ENCODE measurements at places on chromosomes 1 and 21. TPM values are rescaled to one million over a fixed set of nuclear protein-coding genes. Genes with fewer than 3 reads are reported as not detected.

TSSK3 gene
- total RNA-seq = 0.27 TPM

SHISAL2A gene
- not detected for total RNA-seq

FGR gene
- total RNA-seq = not detected

SRP9 gene
- 360 TPM for total RNA-seq

UBL4B gene
- not detected for total RNA-seq

IL12RB2 gene
- not detected for total RNA-seq

DHX9 gene
- 263 TPM for total RNA-seq

PYHIN1 gene
- not detected for total RNA-seq

CENPS gene
- total RNA-seq = 16.6 TPM

ARHGAP29 gene
- 333 TPM for total RNA-seq

TMEM79 gene
- 0.93 TPM for total RNA-seq

S100A16 gene
- 530 TPM for total RNA-seq

KRTAP10-6 gene
- not detected for total RNA-seq

GSTM5 gene
- total RNA-seq = 0.40 TPM

BSND gene
- not detected for total RNA-seq

LEFTY1 gene
- total RNA-seq = not detected

SPRR3 gene
- not detected for total RNA-seq

VTCN1 gene
- total RNA-seq = not detected

RNU11 gene
- not detected for total RNA-seq

CDC73 gene
- 42.5 TPM for total RNA-seq

PADI1 gene
- total RNA-seq = not detected

MAN1C1 gene
- total RNA-seq = 1.1 TPM

AVPR1B gene
- total RNA-seq = not detected

AADACL4 gene
- total RNA-seq = not detected

BEND5 gene
- 0.65 TPM for total RNA-seq

NUP210L gene
- total RNA-seq = 0.07 TPM

FMO1 gene
- total RNA-seq = not detected

CDKN2C gene
- total RNA-seq = 28.3 TPM

CACNA1E gene
- not detected for total RNA-seq

KRTAP21-2 gene
- total RNA-seq = not detected

HSPA6 gene
- 0.22 TPM for total RNA-seq

WNT4 gene
- total RNA-seq = 0.29 TPM

RGSL1 gene
- total RNA-seq = not detected

RYR2 gene
- total RNA-seq = not detected

KCNJ9 gene
- total RNA-seq = not detected

ZSCAN20 gene
- 9.0 TPM for total RNA-seq

PER3 gene
- total RNA-seq = 2.2 TPM

MEGF6 gene
- 24.7 TPM for total RNA-seq

MCOLN2 gene
- 0.36 TPM for total RNA-seq

KRTAP8-1 gene
- not detected for total RNA-seq

FAM163A gene
- total RNA-seq = not detected

EFNA3 gene
- total RNA-seq = 1.9 TPM

Measured in thoracic aorta endothelial cell (primary cell).